AG20443 (cell line): ENCODE measurements at places on chromosomes 1 and 21.

GRCh38 chr1:111441573-111442192 is 7.4 kb downstream of the WDR77 start:
- DNase-seq = no peak

DNA sequence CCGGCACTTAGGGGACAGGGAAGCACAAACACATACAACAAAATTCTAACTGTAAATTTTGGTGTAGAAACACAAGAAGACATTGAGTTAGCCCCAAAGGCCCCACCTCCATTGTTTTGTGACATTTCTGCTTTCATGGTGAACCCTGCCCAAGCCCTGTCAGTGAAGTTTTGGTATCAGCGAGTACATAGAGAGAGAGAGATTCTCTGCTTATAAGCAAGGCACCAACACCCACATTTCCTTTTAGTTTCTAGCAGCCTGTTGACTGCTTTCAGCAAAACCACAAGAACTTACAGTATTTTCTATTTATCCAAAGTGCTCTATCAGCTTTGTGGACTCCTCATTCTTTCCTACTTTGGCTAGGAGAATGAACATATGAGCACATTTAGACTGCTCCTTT is 24.0 kb downstream of the ZNF124 start:
- DNase-seq = no peak

- no peak for DNase-seq
Observed at GRCh38 chr1:178284058-178284457, 190.2 kb downstream of the RASAL2 start.

GRCh38 chr1:108316545-108316944 is 72.7 kb upstream of the NBPF4 start:
- peak; percentile 18 for DNase-seq

GRCh38 chr1:185427264-185427663 is 110.2 kb upstream of the IVNS1ABP start:
- DNase-seq = peak; percentile 22

DNA sequence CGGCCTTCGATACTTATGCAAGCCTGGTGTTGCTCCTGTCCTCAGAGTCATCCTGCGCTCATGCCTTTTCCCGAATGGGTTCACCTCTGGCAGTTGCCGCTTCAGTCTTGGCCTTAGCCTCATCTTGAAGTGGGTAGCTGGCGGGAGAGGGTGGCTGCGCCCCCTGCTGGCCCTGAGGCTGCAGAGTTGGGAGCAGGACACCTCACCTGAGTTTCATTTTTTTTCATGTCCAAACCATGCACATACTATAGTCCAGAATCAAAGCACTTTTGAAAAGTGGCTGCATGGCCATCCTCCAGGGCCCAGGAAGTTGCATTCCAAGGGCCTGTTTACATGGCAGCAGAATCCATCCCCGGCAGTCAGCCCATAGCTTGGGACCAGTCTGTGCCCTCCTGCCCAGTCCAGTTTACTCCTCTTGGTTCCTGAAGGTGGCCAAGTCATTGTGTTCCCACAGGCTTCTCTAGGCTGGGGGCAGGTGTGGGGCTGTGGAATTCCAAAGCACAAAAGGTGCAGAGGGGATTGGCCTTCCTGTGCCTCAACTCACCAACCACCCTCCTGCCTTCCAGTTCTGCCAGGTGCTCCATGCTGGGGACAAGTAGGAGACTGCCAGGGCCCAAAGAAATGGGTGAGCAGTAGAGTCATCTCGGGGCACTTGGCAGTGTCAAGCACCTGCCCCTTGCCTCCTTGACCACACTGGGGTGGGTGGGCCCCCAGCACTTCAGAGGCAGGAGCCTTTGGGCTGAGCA is 44.0 kb downstream of the YARS1 start:
- peak; percentile 87 for DNase-seq

- DNase-seq = no peak
Observed at GRCh38 chr1:181459067-181459466, 24.2 kb upstream of the CACNA1E start.
